NCI-H1694 (cell line): ENCODE measurements at places on chromosomes 5 and 9.

DNA sequence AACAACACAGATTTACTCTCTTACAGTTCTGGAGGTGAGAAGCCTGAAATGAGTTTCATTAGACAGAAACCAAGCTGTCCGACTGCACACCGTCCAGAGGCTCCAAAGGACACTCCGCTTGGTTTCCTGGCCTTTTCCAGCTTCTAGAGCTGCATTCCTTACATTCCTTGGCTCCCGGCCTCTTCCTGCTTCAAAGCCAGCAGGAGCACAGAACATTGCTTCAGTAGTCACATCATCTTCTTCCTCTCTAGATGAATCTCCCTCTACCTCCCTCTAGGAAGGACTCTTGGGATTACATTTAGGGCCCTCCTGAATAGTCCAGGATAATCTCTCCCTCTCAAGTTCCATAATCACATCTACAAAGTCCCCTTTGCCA lies 213.3 kb downstream of the CDK5RAP2 start:
- DNase-seq, result no peak

DNA sequence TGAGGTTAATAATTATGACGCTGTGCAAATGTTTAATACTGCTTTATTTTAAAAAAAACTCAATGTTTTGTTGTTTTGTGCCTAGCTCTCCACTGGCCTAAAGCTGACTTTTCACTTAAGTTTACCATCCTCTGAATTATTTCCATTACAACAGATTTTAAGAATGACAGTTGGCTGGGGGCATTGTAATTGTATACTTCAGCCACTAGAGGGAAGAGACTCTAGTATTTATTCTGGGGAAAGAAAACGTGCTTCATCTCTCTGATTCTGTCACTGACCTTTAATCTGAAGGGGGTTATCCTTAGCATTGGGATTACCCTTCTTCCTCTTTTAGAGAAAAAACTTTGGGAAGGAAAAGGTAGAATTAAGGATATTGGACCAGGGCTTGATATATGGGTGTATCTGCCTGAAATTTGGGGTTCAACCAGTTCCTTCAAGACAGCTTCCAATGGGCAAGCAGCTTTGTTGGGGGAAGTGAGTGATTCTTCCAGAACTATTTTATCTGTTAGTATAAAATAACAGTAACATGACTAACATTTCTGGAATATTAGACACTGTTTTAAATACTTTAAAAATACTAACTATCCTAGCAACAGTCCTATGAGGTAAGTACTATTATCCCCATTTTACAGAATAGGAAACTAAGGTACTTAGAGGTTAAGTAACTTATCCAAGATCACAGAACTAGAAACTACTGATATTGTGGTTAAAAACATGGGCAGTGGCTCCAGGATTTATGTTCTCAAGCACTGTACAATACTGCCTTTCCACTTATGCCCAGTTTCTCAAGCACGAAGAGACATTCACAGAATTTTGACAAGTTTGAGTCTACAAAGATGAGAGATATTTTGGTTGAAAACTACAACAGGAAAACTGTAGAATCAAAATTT lies 208.4 kb downstream of the CD180 start:
- peak; percentile 48 for DNase-seq

DNA sequence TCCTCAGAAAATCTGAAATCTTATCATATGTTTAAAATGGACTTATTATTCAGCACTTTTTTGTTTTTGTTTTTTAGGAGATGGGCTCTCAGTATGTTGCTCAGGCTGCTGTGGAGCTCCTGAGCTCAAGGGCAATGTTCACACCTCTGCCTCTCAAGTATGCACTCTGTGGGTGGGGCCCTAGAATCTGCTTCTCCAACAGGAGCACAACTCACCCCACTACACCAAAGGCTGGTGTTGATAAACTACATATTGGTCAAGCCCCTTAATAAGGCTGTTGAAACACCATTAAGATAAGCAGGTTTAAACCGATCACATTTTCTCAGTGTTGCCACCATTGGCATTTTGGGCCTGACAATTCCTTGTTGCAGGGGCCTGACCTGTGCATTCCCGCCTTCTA lies 131.6 kb downstream of the FANCC start:
- DNase-seq, result no peak

GRCh38 chr5:23473915-23474314 lies 33.5 kb upstream of the PRDM9 start:
- no peak for DNase-seq

DNA sequence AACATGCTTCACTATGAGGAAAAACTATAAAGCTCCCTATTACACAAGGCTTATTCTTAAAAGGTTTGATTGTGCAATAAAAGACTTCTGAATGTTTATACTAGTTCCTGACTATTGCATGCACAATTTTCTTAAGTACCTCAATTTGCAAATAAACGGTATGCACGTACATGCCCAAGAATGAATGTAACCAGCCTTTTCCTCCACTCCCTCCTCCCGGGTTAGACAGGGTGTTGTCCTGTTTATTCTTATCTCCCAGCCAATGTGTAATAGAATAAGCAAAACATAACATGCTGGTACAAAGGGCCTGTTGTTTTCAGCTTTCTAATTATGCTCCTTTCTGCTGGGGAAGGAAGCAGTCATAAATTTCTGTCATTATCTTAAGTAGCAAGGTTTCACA lies 79.1 kb downstream of the AOPEP start:
- no peak for DNase-seq

DNA sequence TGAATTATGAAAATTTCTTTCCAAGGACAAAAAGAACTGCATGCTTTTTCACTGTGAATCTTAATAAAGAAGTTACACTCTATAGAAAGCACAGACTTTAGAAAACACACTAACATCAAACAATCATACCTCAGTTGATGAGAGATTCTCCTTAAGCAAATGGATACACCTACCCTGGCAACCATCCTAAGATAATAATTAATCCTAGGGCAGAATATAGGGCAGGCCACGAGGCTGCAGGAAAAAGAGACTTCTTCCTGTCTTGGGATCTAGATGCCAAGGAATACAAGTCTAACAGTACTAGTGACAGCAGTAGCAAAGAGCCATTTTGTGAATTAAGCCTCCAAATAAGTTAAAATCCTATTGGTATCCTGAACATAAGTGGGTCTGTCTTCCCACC lies 395.4 kb downstream of the EFNA5 start:
- no peak for DNase-seq

DNA sequence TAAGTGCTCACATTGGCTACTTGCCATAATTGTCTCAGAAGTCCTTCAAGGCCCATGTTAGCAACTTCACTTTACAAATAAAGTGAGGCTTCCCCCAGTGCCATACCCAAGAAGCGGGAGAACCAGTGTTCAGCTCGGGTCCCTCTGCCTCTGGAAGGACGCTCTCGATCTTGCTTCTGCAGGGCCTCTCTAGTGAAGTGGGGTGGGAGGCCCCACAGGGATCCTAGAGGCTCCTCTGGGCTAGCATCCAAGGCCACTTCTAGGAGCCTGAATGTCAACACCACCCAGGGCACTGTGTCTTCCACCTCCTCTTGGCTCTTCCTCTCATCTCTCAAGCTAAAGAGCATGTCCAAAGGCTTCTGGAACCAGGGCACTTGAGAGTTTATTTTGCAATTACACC lies 282.5 kb downstream of the GADD45G start:
- no peak for DNase-seq

DNA sequence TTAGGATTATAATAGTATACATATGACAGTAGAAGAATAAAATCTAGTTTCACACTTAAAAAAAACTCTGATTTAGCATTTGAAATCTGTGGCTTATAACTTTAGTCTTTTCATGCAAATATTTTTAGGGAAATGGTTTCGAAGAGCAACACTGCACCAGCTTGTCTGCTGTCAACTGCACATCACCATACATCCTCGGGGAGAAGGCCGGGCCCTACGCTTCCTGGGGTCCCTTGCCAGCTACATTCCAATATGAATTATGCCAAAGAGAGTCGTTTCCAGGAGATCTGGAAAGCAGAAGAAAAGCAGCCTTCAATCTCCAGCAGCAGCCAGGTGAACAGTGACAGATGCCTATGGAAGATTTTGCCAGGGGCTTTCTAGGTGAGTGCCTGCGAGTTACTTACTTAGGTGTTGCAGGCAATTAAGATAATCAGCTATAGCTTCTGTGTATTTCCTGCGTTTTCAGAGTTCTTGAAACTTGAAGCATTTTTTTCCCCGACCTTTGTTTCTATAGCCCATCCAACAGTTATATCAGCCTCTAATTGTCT lies 166.8 kb downstream of the TRPM3 start:
- no peak for DNase-seq

- peak; percentile 65 for DNase-seq
Observed at GRCh38 chr9:2234371-2234893, 219.3 kb downstream of the SMARCA2 start.

GRCh38 chr9:77403239-77403638 lies 225.9 kb downstream of the VPS13A start:
- DNase-seq, result no peak
